CD4-positive, alpha-beta T cell treated with Interleukin-17A for 1 hour (primary cell): ENCODE measurements at places on chromosomes 1 and 21.

- DNase-seq: no peak
Observed at GRCh38 chr1:76425201-76426145, 350.9 kb downstream of the ST6GALNAC3 start.

- DNase-seq: peak; percentile 62
Observed at GRCh38 chr1:182430263-182431068, 19.5 kb upstream of the RGSL1 start.

DNA sequence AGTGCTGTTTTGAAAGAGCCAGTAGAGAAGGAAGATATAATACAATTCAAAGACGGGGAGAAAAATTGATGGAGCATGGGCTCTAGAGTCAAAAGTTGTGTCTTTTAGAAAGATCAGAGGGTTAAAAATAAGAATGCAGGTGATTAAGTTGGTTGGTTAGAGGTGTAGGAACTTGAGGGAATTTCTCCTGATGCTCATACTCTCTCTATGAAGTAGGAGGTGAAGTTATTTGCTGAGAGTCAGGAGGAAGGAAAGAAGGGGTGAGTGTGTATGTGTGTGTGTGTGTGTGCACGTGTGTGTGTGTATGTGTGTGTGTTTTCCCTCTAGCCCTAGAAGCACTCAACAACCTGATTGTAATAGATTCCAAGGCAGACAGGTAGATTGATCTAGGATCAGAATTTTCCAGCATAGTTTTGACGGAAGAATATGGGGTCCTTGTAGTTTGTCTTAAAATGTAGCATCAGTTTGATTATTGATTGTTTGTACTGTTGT is 88.3 kb upstream of the MACF1 start:
- no peak for DNase-seq

- no peak for DNase-seq
Observed at GRCh38 chr1:77706321-77706720, 23.9 kb upstream of the ZZZ3 start.

GRCh38 chr1:204150702-204151551 is 917 bp downstream of the ETNK2 start:
- DNase-seq: peak; percentile 7

DNA sequence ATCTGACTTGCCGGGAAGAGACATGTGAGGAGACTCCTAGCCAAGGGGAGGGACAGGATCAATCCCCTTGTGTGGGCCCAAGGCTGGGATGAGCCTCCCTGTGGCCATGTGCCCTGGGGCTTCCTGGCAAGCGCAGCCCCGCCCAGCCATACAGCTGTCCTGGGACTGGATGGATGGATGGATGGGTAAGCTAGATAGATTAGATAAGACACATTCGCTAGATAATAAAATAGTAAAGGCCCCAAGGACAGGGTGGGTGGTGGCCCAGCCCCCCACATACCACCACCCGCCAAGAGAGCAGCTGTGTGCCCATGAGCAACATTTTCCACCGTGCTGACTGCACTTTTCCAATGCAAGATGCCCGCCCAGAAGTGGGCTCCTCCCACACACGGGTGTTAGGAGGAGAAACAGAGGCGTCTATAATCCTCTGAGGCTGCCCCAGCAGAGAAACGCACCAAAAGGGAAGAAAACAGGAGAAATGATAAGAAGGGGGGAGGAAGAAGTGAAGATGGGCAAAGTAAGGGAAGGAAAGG is 25.1 kb downstream of the ZBTB17 start:
- peak; percentile 57 for DNase-seq

- peak; percentile 69 for DNase-seq
Observed at GRCh38 chr21:42460391-42461184, 35.4 kb downstream of the RSPH1 start.

- no peak for DNase-seq
Observed at GRCh38 chr21:40792691-40793456, 54.1 kb downstream of the DSCAM start.

DNA sequence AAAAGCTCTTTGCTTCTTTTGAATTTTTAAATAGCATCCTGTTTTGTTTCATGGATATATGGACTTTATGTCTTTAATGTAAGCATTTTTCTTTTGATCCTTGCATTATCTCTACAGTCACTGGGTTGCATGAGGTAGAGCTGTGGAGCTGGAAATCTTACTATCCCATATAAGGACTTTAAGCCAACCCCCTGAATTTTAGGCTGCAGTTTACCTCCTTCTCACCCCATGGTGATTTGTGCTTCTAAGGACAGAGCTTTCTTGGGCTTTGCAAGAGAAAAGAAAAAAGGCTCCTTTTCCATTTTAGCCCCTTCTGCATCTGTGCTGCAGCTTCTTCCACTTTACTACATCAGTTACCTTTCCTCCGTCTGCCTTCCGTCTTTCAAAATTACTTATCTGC is 373.8 kb downstream of the HHAT start:
- DNase-seq: no peak

DNA sequence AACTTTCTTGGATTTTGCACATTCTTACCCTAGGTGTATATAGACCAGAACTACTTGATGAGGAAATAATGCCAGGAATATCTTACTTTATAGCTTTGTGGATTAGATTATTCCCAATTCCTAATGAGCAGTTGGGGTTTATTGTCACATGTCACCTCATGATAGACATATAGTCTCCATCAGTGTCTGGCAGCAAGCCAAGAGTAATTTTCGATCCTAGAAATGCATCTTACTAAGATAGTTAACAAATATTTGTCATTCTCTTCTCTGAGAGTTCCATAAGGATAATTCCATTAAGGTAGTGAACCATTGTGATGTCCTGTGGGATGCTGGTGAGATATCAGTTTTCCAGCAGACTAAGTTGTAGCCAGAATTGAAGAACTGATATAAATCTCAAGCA is 1282.9 kb upstream of the B3GALT2 start:
- no peak for DNase-seq

- no peak for DNase-seq
Observed at GRCh38 chr1:171676823-171677222, 24.3 kb upstream of the MYOC start.

- no peak for DNase-seq
Observed at GRCh38 chr1:220380885-220381284, 108.6 kb upstream of the RAB3GAP2 start.

- DNase-seq: no peak
Observed at GRCh38 chr1:27915082-27915575, 19.7 kb upstream of the SMPDL3B start.

DNA sequence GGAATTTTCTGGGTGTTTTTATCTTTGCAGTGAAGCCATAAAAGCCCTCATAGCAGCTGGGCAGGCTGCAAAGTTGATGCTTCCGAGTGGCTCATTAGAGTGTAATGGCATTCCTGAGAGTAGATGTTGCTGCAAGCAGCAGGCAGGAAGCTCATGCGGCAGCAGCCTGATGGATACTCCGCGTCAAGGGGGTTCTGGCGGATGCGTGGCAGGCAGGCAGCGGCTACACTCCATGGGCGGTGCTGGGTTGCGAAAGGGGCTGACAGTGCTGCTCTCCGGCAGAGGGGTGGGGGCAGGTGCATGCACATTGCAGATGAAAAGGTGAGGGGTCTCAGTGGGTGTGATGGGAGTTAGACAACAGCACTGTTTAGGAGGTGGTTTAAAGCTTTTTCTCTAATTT is 93.2 kb upstream of the AJAP1 start:
- no peak for DNase-seq

GRCh38 chr1:212520746-212521145 is 87.8 kb upstream of the ATF3 start:
- DNase-seq: no peak

GRCh38 chr1:17207540-17207939 is 2.6 kb downstream of the PADI1 start:
- no peak for DNase-seq

- peak; percentile 10 for DNase-seq
Observed at GRCh38 chr21:33121715-33122475, 52.0 kb downstream of the OLIG1 start.

DNA sequence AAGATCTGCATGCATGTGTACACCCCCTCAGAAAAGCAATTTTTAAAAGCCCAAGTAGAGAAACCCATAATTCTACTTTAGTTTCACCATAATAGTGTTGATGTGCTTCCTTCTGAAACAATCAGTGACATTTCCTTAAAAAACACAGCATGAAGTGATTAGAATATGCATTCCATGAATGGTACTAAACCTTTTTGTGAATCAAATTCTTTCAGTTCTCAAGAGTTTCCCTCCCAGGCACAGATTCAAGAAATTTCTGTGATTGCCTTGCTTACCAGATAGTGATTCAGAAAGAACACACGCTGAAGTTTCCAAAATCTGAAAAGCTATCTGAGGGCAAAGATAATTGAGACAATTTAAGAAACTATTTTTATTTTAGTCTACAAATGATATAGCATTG is 136.4 kb upstream of the ADGRL2 start:
- no peak for DNase-seq
